Sigmoid colon (tissue), 7 donors: ENCODE measurements at places on chromosomes 2 and 18. TPM values are rescaled to one million over a fixed set of nuclear protein-coding genes. Genes with fewer than 3 reads are reported as not detected.

The CTAGE1 gene
- polyA plus RNA-seq = not detected

The GCKR gene
- polyA plus RNA-seq = not detected

The ITPRIPL1 gene
- polyA plus RNA-seq = not detected

The SPP2 gene
- polyA plus RNA-seq = not detected

The ME2 gene
- polyA plus RNA-seq = 40.2 TPM

The GRHL1 gene
- 0.55 TPM for polyA plus RNA-seq
